ENCODE measurements at places on chromosomes 11 and 22. TPM values are rescaled to one million over a fixed set of nuclear protein-coding genes. Genes with fewer than 3 reads are reported as not detected.

The UBQLN3 gene
- total RNA-seq = under 0.01 TPM

The CASP1 gene
- 2.9 TPM for total RNA-seq

The PANX1 gene
- 192 TPM for total RNA-seq

The CTSD gene
- total RNA-seq = 22.0 TPM

The DRD2 gene
- 1.6 TPM for total RNA-seq

The TPBGL gene
- total RNA-seq = not detected

The KCNJ5 gene
- 0.82 TPM for total RNA-seq

The GRM5 gene
- total RNA-seq = 149 TPM

The SERHL2 gene
- 4.9 TPM for total RNA-seq

The PARVA gene
- 3.3 TPM for total RNA-seq

The LMF2 gene
- total RNA-seq = 11.8 TPM

The SESN3 gene
- 62.4 TPM for total RNA-seq

The LINC01488 gene
- not detected for total RNA-seq

The ANO5 gene
- total RNA-seq = 22.0 TPM

The VPREB1 gene
- total RNA-seq = not detected

The TRPM5 gene
- not detected for total RNA-seq

The SAA2 gene
- 0.41 TPM for total RNA-seq

The ISX gene
- total RNA-seq = not detected

The BACE1 gene
- 21.2 TPM for total RNA-seq

The DEPDC7 gene
- 1.6 TPM for total RNA-seq

The ST14 gene
- total RNA-seq = not detected

The OR5AS1 gene
- total RNA-seq = not detected

The LSP1 gene
- 0.82 TPM for total RNA-seq

The DBX1 gene
- total RNA-seq = not detected

The POU2AF2 gene
- not detected for total RNA-seq

The OR51B4 gene
- total RNA-seq = 0.41 TPM

The HBB gene
- total RNA-seq = 552 TPM

The NADSYN1 gene
- 20.0 TPM for total RNA-seq

The CAVIN3 gene
- total RNA-seq = 7.3 TPM

The MIOX gene
- not detected for total RNA-seq

The ACAD8 gene
- total RNA-seq = 24.5 TPM

The PRRG4 gene
- under 0.01 TPM for total RNA-seq

The MPPED1 gene
- total RNA-seq = 526 TPM

The CHRNA10 gene
- 0.41 TPM for total RNA-seq

The TRIM49B gene
- under 0.01 TPM for total RNA-seq

The GAL3ST3 gene
- 10.6 TPM for total RNA-seq

The PTPN5 gene
- 36.7 TPM for total RNA-seq

The EP300 gene
- total RNA-seq = 52.6 TPM

The ENTHD1 gene
- under 0.01 TPM for total RNA-seq

The ELFN2 gene
- total RNA-seq = 7.7 TPM

The OR5B21 gene
- total RNA-seq = not detected

The UCP3 gene
- 0.82 TPM for total RNA-seq

The OR10D3 gene
- not detected for total RNA-seq
